ENCODE measurements at places on chromosomes 4 and X.

DNA sequence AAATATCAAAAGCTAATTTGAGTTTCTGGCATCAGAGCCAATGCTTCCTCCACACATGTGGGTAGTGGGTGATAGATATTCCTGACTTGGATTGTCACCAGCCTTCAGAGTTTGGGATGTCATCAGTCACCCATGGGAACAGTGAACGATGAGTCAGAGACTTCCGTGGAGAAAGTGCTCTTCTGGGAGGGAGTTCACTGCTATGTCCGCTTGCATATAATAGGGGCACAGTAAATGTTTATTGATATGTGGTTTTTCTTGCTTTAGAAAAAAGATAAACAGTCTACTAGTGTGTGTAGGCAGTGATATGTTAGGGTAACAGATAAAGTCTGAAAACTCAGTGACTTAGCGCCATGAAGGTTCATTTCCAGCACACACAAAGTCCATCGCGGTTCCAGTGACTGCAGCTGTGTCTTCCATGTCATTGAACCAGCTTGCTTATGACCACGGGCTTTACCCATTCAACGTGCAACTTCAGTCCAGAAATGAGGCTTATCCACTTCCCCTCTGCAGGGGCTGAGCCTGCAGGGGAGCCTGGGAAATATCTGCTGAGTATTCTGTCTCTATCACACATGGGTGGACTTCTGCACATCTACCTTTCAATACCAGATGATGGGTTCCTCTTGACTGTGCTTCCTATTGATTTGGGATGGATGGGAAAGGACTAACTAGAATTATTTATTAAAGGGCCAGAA lies 87.7 kb upstream of the WWC2 start:
- DNase-seq: peak; percentile 4

DNA sequence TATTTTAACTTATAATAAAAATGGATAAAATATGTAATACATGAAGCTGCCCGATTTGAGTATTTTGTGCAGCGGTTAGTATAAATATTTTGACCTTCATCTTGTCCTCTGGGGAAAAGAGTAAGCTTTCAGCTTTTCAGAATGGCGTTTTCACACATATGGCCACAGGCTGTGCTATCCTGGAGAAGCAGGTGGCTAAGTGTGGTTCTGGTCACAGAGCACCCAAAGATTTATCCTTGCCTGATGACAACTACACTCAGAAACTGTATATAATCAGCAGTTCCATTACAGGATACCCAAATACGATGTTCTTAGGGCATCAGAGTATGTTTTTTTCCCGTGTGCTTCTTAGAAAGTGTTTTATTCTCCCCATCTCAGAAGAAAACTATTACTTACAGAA lies 42.3 kb upstream of the ANK2 start:
- no peak for DNase-seq

- DNase-seq: no peak
These were observed 3.9 kb upstream of the LDOC1 start for GRCh38 chrX:141180851-141181250.

DNA sequence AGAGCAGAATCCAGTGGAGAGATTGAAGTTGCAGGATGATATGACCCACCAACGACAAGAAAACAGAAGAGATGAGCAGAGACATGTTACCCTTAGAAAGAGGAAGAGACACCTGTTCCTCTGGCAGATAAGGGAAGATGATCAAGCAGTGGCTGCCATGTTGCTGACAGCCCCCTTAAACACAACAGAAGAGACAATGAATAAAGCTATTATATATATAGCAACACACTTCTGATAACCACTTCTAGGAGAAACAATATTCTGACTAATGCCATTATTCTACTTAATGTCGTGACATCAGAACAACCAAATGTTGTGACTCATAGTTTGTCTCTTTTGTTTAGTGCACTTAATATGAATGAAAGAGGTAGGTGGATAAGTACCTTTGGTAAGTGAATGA lies 44.9 kb downstream of the SH3RF1 start:
- DNase-seq: no peak

- no peak for DNase-seq
These were observed 29.0 kb upstream of the TMEM154 start for GRCh38 chr4:152708796-152709195.
